ENCODE measurements at places on chromosomes 4 and X.

DNA sequence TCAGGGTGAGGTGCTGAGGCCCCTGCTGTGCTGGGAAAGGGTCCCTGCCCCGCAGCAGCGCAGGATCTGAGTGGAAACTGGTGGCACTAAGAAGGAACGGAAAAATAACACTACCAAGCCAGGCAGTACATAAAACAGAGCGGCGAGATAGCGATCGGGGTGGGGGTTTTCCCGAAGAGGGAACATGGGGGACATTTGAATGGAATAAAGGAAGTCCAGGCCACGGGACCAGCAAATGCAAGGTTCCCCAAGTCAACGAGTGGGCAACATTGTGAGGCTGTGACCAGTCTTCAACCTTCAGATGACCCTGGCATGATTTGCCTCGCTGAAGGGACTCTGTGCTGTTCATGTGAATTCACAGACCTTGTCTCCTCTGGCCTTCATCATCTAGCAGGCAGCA, 13.7 kb downstream of the MSX1 start:
- no peak for DNase-seq

DNA sequence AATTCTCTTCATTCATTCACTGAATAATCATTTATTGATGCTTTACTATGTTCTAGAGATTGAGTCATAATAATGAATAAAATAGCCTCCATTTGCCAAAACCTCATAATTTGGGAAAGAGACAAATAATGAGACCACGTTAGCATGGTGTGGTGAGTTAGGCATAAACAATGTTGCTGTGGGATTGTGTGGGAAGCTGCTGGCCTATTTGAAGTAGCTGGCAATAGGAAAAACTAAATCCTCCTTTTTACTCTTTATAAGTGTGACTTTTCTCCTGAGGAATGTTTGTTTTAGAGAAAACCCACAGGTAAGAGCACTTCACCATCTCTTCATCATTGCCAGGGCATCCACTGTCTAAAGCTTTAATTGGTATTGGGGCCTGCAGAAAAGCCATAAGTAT, 95.3 kb downstream of the AREG start:
- DNase-seq: no peak

GRCh38 chr4:152081024-152081423, 320.2 kb upstream of the GATB start:
- DNase-seq: no peak

- DNase-seq: no peak
Measured at GRCh38 chr4:177116161-177116560, 193.5 kb upstream of the NEIL3 start.

GRCh38 chrX:24395775-24396174, 35.3 kb downstream of the SUPT20HL1 start:
- peak; percentile 10 for DNase-seq

DNA sequence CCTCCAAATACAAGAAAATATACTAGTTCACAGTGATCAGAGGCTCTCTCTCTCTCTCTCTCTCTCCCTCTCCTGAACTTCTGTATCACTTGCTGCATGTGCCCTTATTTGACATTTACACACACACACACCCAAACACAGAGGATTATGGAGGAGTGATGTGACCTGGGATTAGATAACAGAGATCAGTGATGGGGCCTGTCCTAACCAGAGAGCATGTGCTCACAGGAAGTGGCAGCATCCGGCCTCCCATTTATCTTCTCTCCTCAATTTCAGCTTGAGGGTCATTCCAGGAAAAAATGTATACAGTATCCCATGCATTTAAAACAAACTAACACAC, 143.0 kb downstream of the TSPAN5 start:
- no peak for DNase-seq

GRCh38 chr4:38381788-38382187, 282.2 kb upstream of the KLF3 start:
- no peak for DNase-seq

- no peak for DNase-seq
Measured at GRCh38 chr4:90540536-90540935, 413.3 kb downstream of the CCSER1 start.

DNA sequence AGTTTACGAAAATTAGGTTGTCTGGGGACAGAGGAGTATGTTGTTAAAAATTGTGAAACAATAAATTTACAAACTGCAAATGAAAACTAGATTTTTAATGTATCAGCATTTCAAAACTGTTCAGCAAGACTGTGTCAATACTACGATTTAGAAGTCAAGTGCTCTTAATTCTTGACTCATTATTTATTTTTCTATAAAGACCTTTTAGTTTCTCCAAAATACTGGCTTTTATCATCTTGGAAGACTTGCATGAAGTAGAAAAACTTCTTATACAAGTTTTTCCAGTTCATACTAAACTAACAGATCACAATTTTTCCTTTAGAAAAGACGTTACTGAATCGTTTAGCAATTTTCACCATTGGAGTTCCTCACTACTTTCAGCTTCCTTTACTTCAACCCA, 231.4 kb downstream of the PPP3CA start:
- DNase-seq: no peak

- no peak for DNase-seq
Measured at GRCh38 chr4:139223682-139224317, 46.8 kb upstream of the ELF2 start.

GRCh38 chrX:150868625-150869024, 29.8 kb downstream of the CD99L2 start:
- DNase-seq: no peak

GRCh38 chr4:169167957-169168858, 102.5 kb downstream of the SH3RF1 start:
- DNase-seq: no peak

- no peak for DNase-seq
Measured at GRCh38 chr4:74038425-74039314, at the start of gene CXCL3. Gene CXCL3, minus strand, starts transcription at chr4:74038689. Its CDS starts 78 bp downstream, at chr4:74038611.

- no peak for DNase-seq
Measured at GRCh38 chr4:1315836-1316536, 26.3 kb downstream of the MAEA start.

DNA sequence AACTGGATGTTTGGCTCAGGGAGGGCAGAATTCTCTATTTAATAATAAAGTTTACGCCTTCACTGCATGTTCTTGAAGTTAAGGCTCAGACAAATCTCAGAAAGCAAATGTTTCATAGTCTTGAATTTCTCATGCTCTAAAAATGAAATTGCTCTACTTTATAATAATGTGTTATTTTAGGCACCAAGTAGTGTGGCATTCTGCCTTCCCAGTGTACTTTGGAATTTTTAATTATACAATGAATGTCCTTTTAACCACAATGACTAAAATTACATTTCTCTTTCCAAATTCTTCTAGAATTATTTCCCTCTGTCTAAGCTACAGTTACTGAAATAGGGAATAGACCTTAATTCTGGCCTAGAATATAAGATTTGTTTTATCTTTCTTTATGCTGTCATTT, 97.9 kb upstream of the PDE5A start:
- no peak for DNase-seq

GRCh38 chr4:51909236-51909703, 66.3 kb downstream of the DCUN1D4 start:
- no peak for DNase-seq

- DNase-seq: no peak
Measured at GRCh38 chrX:9662148-9662547, 103.5 kb downstream of the GPR143 start.

GRCh38 chrX:141945426-141945825, 41.7 kb downstream of the MAGEC1 start:
- no peak for DNase-seq

- DNase-seq: peak; percentile 18
Measured at GRCh38 chrX:130171446-130172126, at the start of gene RAB33A. Gene RAB33A, plus strand, starts transcription at chrX:130171962. Its CDS starts 101 bp downstream, at chrX:130172063.

- no peak for DNase-seq
Measured at GRCh38 chrX:1423215-1423614, 29.5 kb downstream of the ASMTL start.

DNA sequence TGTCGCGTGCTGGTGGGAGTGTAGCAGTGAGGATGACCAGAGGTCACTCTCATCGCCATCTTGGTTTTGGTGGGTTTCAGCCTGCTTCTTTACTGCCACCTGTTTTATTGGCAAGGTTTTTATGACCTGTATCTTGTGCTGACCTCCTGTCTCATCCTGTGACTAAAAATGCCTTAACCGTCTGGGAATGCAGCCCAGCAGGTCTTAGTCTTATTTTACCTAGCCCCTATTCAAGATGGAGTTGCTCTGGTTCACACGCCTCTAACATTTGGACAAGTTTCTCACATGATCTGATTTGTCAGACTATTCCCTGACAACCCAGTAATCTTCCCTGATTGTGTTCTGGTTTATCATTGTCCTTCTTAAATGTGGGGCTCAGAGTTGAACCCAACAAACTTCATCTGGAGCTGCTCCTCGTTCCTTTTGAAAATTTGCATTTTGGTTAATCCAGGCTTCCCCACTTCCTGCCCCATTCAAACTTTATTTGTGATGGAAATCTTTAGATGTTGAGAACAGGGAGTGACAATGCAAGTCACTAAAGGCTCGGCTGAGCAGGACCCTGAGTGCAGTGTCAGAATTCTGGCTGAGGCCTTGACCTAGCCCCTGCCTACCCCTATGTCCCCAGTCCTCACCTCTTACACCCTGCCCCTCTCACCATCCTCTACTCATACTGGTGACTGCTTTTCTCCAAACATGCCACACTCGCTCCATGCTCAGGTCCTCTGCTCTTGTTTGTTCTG, 226.8 kb downstream of the STIM2 start:
- DNase-seq: no peak

DNA sequence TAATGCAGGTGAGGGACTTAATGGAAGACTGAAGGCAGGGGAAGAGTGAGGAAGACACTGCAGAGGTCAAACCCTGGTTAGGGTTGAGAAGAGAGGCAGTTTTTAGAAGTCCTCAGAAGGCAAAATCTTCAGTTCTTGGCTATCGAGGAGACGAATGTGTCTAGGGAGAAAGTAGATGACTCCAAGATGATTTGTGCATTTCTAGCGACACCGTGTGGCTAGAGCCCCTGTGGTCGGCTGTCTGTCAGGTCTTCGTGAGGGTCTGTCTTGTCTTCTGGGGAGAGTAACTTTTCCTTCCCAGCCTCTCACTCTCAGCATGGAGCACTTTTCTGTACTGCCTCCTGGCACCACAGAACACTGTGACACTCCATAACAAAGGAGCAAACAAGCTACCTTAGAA, 458.1 kb downstream of the STIM2 start:
- no peak for DNase-seq

DNA sequence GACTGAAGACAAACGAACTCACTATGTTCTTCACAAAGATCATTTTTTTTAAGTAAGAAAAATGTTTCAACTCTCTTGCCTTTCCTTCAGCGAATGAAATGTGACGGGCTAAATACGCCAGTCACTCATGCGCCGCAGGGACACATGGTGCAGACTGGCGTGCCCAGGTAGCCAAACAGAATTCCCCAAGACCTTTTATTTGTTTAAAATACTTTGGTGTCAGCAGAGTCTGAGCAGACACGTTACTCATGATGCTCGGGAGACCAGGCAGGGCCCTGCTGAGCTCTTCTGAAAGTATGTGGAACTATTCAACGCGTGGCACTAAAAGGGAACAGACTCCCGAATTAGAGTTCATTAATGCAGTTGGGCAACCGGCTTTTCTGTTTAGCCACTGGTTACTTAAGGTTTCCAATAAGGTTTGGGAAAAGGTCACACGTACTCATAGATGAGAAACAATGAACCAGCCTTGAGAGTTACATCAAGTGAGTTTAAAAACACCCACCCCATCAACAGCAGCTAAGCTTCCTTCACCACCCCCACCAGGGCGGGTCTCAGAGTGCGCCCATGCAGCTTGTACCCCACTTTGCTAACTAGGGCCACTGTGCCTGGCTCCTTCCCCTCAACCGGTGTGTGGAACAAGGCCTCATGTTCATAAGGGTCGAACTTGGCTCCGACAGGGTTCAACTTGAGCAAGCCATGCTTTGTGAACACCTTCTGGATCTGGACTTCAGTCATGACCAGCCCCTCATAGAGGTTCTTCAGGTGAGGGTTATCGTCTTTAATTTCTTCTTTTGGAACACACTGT, 7.3 kb downstream of the GRPEL1 start:
- no peak for DNase-seq

GRCh38 chr4:146335763-146336409, 121.5 kb downstream of the REELD1 start:
- DNase-seq: no peak

DNA sequence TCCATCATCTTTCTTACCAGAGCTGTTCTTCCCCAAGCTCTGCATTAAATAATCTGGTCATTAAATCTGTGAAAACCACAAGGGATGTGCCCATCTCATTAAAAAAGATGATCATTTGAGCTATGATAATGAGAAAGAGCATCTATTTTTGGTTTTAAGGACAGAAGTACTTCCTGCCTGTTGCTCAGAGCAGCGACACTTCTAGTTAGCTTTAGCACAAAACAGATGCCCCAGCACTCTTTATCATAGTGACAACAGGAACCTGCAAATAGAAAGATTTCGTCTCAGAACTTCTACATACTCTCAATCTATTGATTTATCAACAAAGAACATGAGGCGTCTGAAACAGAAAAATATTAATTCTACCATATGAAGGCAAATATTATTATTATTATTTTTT, 140.1 kb downstream of the APBB2 start:
- DNase-seq: no peak

DNA sequence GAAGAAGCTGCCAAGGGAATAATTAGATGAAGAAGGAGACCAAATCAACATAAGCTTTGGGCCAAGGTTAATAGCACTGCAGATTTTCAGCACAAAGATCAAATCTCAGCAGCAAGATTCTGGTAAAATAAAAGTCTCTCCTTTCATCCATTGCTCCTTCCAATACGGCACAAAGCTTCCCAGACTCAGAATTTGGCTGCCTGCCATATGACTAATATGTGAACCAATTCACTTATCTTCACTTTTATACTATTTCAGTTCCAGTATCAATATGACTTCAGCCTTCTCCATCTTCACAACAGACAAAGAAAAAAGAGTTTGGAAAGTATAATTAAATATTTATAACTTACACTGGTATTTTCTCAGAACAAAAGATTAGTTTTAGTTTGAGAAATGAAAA, 978.3 kb upstream of the GRID2 start:
- DNase-seq: no peak

DNA sequence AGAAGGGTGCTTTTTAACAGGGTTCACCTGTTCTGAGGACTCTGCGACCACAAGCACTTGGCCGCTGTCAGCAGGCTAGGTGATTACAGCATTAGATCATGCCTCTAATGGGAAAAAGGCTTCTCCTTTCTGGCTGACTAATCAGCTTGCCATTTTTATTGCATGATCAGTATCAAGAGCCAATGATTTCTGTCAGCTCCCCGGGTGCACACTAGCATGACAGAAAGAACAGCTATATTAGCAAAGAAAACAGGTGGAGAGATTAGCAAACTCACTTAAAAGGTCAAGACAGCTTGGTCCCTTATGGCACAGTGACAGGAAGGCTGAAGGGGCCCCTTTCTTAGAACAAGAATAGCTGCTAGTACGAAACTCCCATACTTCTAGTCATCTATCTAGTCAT, 170.0 kb downstream of the SMIM20 start:
- no peak for DNase-seq

DNA sequence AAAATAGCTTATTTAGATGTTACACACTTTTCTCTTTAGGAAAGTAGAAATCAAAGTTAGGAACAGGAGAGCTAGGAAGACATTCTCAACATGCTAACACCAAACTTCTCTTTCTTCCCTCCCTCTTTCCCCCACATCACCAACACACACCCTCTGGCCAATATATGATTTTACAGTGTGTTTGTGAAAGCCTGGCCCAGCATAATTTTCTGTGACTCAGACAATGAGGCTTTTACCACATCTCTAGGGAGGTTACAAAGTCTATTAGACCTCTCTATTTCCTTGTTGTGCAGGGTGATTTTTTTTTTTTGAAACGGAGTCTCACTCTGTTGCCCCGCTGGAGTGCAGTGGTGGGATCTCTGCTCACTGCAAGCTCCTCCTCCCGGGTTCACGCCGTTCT, 189.9 kb downstream of the AASDH start:
- no peak for DNase-seq

GRCh38 chr4:141763374-141763773, 127.0 kb downstream of the IL15 start:
- no peak for DNase-seq

- DNase-seq: no peak
Measured at GRCh38 chr4:82638479-82638878, 76.7 kb upstream of the TMEM150C start.
